ENCODE measurements at places on chromosomes 12 and 14.

GRCh38 chr12:47734725-47735480 is 9.6 kb upstream of the ENDOU start:
- no peak for DNase-seq

- DNase-seq: peak; percentile 35
Observed at GRCh38 chr12:212715-213526, 1.0 kb downstream of the SLC6A12 start.

GRCh38 chr14:95559203-95559602 is 24.4 kb downstream of the GLRX5 start:
- DNase-seq: no peak

- DNase-seq: no peak
Observed at GRCh38 chr12:16564675-16565074, 41.3 kb downstream of the LMO3 start.

GRCh38 chr14:51487848-51488247 is 163.9 kb upstream of the FRMD6 start:
- no peak for DNase-seq

GRCh38 chr14:53354336-53354735 is 201.2 kb upstream of the DDHD1 start:
- no peak for DNase-seq

DNA sequence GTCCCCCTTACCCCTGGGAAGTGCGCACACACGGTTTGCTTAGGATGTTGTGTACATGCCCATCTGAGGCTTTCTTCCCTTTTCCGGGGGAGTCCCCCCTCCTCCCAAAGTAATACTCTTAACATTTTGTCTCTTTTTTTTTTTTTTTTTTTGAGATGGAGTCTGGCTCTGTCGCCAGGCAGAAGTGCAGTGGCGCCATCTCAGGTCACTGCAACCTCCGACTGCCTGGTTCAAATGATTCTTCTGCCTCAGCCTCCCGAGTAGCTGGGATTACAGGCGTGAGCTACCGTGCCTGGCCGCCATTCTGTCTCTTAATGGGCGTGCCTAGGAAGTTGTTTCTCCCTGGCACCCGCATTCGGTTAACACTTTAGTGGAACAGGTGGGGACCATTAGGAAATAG is 4.5 kb upstream of the GMFB start:
- DNase-seq: no peak

DNA sequence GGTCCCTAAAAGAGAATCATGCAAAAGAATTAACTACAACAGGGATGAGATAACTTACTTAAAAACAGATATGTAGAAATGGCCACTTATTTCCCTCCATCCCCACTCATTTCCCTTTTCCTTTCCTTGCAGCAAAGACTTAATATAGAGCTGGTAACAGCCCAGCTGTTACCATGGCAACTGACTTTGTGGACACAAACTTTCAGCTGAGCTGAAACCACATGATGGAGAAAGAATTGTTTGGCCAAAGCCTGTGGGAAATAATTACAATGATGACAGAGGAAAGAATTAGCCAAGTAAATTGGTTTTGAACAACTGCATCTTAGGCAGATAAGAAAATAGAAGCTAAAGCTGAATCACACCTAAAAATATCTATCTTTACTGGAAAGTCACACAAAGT is 364.9 kb downstream of the GALC start:
- DNase-seq: peak; percentile 10

GRCh38 chr14:22713631-22713950 is 52.9 kb upstream of the OXA1L start:
- DNase-seq: no peak

GRCh38 chr12:130491421-130492357 is 154.0 kb downstream of the PIWIL1 start:
- no peak for DNase-seq

- no peak for DNase-seq
Observed at GRCh38 chr14:89327771-89328212, 89.2 kb downstream of the FOXN3 start.
